ENCODE measurements at places on chromosomes 13 and 19.

GRCh38 chr13:62209529-62209928, 793.9 kb upstream of the PCDH20 start:
- no peak for DNase-seq

- DNase-seq: peak; percentile 58
Measured at GRCh38 chr19:44951179-44952159, 3.7 kb upstream of the CLPTM1 start.

GRCh38 chr13:79307866-79308298, 98.2 kb downstream of the RBM26 start:
- DNase-seq: no peak

GRCh38 chr19:23519031-23519430, 123.8 kb upstream of the ZNF91 start:
- DNase-seq: no peak

DNA sequence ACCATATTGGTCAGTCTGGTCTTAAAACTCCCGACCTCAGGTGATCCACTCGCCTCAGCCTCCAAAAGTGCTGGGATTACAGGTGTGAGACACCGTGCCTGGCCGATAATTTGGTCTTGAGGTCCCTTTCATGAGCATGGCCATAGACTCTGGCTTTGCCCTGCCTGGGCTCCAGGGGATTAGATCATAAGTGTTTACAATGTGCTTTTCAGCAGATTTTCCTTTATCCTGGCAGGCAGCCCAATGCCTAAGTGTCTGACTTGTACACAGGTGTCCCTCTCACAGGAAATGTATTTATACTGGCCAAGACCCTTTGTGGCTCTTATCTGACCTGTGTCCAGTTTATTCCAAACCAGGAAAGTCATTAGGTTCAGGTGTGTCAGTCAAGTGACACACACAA, 15.9 kb downstream of the BCAM start:
- DNase-seq: no peak

DNA sequence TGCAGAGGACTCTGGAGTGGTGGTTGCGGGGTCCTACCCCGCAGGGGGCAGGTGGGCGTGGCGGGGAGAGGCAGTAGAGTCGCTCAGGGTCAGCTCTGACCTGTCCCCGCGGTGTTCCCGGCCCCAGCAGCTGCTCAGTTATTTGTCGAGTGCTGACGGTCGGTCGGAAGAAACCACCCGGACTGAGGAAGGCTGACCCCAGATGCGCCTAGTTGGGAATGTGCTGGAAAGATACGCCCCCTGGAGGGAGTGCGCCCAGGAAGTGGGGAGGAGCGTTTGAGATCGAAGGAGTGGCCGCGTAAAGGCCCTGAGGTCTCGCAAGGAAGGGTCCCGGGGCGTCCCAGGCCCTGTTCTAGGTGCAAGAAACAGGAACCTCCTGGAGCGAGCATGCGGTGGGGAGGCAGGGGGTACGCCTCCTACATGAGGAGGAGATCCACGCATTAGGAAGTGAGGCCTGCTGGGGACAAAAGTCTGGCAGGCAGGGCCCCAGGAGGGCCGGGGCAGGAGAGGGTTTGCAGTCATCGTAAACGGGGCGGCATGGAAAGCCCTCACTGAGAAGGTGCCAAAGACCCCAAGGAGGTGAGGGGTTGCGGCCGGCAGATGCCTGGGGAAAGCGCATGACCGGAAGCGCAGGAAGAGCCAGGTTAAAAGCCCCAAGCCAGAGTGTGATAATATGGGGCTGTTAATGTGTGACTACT, 9.2 kb downstream of the CCDC8 start:
- no peak for DNase-seq

DNA sequence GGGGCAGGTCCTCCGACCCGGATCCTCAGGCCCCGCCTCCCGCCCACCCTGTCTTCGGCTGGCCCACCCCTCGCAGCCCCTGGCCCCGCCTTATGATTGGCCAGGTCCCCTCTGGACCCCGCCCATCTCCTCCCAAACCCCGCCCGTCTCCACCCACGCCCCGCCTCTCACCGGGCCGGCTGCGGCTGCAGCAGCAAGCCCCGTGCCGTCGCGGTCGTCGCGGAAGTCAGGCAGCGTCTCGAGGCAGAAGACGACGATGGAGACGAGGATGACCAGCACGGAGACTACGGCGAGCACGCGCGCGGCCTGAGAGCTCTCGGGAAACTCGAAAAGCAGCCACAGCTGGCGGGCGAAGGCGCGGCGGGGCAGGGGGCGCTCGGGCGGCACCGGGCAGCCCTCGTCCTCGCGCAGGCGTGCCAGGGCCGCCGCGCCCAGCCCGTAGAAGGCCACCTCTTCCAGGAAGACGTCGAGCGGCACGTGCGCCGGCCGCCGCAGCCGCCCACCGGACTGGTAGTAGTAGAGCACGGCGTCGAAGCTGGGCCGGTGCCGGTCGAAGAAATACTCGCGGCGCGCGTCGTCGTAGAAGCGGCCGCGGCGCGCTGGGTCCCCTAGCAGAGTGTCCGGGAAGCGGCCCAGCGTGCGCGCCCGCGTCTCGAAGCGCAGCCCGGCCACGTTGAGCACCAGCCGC, 495 bp downstream of the KCNA7 start:
- no peak for DNase-seq

DNA sequence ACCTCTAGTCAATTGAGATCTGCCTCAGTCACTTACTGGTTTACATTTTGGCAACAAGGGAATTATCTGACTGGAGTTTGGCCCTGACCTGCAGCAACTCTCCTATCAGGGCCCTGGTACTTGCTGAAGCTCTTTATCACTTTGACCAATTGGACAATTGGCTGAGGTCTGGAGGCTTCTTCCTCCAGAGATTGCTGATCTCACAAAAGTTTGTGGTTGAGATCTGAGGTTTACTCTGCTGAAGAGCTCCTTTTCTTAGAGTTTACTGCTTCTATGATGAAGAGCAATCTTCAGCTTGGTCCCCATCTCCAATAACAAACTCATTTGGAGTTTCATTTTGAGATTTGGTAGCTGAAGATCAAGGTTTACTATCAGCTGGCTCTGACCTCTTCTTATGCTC, 276.9 kb upstream of the SGCG start:
- DNase-seq: no peak

- no peak for DNase-seq
Measured at GRCh38 chr13:45341799-45342500, 967 bp upstream of the TPT1 start.

- no peak for DNase-seq
Measured at GRCh38 chr19:50415661-50416033, 3.1 kb upstream of the SPIB start.

- no peak for DNase-seq
Measured at GRCh38 chr19:13212759-13213330, 62.6 kb downstream of the IER2 start.

- no peak for DNase-seq
Measured at GRCh38 chr13:102035969-102036368, 365.9 kb downstream of the FGF14 start.

DNA sequence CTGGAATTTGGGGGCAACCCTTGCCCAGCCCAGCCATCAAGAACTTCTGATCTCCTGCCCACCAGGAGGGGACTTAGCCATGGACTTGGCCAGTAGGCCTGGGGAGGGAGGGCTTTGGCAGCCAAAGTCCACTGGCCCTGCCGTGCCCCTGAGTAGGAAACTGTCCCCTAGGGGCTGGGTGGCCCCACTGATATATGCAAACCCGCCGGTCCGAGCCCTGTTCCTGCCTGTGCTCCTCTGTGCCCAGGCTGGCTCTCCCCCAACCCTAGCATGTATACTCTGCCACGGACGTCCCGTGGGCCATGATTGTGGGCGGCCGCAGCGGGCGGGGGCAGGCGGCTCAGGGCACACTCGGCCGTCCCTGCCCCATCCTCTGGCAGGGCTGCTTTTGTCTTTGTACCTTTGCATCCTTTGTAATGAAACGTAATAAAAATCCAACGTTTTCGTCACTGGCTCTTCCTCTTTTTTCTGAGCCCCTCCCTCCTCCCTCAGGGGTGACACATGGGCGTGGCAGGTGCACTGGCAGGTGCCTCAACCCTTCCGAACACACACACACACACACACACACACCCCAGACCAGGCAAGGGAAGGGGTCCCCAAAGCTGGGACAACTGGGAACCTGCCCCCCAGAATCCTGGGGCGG, 9.1 kb downstream of the COMP start:
- DNase-seq: no peak

DNA sequence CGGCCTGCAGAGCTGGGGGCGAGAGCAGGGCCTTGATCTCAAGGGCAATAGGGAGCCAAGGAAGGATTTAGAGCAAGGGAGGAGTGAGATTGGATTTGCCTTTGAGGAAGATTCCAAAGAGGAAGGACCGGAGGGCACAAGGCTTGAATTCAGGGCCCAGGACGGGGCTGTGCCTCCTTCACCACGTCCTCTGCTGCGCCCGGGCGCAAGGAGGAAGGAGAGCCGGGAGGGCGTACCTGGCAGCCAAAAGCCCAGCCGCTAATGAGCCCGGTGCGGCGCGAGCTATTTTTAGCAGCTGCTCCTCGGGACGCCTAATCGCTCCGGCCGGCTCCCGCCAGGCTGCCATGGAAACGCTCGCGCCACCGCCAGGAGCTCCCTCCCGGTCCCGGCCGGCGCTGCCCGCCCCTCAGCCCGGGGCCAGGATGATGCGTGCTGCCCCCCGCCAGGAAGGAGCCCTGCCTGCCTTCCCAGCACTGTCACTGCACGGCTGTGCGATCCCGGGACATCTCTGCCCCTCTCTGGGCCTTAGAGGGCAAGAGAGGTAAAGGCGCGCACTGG, 31.3 kb downstream of the TINCR start:
- no peak for DNase-seq

DNA sequence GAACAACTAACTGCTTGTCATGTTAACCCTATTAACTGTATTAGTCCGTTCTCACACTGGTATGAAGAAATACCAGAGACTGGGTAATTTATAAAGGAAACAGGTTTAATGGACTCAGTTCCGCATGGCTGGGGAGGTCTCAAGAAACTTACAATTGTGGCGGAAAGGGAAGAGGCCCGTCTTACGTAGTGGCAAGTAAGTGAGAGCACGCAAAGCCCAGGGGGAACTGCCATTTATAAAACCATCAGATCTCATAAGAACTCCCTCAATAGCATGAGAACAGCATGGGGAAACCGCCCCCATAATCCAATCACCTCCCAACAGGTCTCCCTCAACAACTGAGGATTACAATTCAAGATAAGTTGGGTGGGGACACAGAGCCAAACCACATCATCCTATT, 34.7 kb downstream of the PHF11 start:
- DNase-seq: no peak

GRCh38 chr19:45687599-45687998, 4.2 kb downstream of the SNRPD2 start:
- no peak for DNase-seq

DNA sequence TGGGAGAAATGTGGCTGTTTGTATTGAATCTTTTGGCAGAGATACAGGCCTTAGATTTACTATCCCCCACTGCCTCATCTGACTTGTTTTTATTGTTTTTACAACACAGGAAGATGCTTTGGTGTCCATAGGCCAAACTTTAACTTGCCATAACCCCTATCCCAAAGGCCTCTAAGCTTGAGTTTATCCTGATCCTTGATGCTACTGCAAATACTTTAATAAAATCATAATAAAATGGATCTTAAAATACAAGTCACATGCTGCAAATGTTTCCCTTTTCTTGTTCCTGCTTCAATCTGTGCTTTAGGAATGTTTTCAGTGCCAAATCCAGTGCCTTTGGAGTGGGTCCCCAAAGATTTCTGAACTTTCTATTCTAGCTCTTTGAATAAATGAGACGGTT, 770.6 kb downstream of the DACH1 start:
- DNase-seq: no peak

DNA sequence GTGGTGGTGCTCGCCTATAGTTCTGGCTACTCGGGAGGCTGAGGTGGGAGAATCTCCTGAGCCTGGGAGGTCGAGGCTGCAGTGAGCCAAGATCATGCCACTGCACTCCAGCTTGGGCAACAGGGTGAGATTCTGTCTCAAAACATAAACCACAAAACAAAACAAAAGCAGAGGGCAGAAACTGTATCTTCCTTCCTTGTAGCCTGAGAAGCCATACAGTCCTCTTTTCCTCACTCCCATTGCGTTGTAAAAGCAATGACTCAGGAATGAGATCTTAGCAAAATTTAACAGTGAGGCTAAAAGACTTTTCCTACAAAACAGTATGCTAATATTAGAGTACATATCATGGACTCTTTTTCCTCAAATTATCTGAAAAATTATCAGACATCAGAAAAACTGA, 130.9 kb downstream of the SHISA2 start:
- DNase-seq: no peak

DNA sequence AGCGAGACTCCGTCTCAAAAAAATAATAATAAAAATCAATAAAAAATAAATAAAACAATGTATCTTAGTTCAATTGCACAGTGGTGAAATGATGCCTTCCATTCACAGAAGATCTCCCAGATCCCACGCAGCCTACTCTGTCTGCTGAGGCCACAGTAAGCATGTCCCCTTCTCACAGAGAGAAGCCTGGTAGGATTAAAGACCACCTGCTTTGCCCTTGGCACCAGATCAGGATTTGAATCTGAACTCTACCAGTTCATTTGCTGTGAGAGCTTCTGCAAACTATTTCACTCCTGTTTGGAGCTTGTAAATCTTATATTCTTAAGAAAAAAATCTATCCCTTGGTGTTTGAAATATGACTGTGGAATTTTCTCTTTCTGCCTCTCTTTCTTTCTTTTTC, 2.2 kb upstream of the SLC7A1 start:
- no peak for DNase-seq

DNA sequence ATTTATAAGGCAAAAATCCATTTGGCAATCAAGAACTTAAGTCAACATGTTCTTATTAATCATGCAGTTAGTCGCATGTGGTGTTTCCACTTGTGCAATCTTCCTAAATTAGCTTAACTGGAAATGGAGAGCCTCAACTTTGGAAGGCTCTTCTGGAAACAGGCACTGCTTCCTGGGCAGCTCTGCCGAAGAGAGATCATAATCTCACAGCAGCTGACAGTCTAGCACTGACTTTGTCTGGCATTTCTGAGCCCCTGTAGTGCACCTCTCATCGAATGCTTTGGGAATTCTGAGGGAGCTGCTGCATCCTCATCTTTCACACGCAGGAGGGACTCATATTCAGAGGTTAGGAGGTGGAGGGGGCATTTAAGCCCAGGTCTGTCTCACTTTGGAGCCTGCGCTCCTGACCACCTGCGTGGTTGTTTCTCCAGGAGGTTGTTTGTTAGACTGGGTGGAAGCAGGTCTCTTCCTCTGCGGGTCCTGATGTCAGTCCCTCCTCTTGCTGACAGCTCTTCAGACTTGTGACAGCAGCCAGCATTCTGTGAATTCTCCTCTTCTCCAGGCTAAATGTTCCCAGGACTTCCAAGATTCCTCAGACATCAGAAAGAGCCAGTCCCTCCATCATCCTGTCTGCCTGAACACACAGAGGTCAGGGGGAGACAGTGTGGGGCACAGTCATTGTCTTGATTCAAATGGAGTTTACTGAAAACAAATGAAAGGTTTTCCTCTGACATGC, 100.4 kb upstream of the GJB6 start:
- no peak for DNase-seq

- DNase-seq: no peak
Measured at GRCh38 chr13:102870677-102871415, 25.0 kb downstream of the ERCC5 start.

- no peak for DNase-seq
Measured at GRCh38 chr19:49940482-49940791, 11.1 kb upstream of the NUP62 start.

GRCh38 chr13:36418022-36418805, 14.1 kb upstream of the CCNA1 start:
- no peak for DNase-seq
